OCI-LY7 (cell line): ENCODE measurements at places on chromosomes 16 and 17.

DNA sequence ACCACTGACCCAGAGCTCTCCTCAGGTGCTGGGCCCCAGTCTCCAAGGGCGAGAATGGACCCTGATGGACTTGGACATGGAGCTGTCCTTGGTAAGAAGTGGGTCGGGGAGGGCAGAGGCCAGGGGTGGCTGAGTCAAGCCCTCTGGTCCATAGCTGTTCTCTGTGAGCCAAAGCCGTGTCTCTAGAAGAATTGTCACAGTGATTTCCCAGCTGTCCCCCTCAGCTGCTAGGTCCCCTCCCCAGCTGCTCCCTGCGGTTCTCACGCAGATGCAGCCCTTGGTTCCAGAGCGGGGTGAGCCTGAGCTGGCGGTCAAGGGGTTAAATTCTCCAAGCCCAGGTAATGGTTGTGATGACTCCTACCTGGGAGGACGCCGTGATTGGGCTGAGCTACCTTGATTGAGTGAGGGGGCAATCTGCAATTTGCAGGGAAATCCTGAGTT, 1.3 kb upstream of the NOL3 start:
- no peak for DNase-seq

DNA sequence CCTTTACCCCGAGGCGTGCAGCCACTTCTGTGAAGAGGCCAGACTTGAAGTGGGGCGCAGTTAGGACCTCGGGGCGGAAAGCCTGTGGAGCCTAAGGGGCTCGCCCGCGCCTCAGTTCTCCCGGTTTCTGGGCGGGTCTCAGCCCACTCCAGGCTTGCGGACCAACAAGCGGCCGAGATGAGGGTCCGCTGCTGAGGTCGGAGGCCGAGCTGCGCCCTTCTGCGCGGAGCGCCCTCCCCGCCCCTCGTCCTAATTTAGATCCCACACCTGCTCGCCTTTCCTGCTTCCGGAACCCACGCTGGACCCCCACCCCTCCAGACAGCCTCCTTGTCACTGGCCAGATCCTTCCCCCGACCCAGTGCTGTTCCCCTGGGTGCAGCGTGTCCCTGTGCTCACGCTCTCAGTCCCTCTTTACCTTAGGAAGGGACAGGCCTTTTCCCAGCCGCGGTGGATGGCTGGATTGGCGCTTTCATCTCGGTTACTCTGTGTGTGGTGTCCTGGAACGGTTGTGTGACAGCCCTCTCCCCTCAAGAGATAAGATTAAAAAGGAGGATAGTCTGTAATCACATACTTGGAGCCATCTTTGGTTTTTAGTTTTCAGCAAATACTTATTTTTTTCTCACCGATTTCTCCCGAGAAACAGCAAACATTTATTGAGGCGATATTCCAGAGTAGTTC, 933 bp upstream of the ATXN7L3 start:
- DNase-seq, result peak; percentile 76

DNA sequence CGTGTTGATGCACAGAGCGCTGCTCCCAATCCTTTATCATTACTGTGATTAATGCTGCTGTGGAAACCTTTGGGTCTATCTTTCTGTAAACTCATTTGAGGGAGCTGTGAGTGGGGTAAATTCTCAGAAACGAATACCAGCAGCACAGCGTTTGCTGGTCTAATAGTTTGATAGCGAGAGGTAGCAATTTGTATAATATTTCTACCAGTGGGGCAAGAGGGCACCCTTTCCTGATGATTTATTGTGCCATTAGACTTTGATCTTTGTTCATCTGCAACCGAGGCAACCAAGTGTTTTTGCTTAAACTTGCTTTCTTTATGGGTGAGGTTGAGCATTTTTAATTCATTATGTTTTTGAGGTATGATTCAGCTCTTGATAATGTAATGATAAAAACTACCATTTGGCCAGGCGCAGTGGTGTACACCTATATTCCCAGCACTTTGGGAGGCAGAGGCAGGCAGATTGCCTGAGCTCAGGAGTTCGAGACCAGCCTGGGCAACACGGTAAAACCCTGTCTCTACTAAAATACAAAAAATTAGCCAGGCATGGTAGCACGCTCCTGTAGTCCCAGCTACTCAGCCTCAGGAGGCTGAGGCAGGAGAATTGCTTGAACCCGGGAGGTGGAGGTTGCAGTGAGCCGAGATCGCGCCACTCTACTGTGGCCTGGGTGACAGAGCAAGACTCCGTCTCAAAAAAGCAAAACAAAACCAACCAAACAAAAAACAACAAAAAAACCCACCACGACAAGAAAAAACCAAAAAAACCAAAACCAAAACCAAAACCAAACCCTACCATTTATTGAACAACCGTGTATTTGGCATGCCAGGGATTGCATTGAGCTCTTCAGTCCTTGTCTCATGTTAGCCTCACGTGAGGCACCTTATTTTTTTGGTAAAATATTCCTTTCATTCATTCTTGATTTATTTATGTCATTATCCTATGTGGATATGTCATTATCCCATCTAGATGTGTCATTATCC, 81.5 kb downstream of the PLCG2 start:
- DNase-seq, result no peak

DNA sequence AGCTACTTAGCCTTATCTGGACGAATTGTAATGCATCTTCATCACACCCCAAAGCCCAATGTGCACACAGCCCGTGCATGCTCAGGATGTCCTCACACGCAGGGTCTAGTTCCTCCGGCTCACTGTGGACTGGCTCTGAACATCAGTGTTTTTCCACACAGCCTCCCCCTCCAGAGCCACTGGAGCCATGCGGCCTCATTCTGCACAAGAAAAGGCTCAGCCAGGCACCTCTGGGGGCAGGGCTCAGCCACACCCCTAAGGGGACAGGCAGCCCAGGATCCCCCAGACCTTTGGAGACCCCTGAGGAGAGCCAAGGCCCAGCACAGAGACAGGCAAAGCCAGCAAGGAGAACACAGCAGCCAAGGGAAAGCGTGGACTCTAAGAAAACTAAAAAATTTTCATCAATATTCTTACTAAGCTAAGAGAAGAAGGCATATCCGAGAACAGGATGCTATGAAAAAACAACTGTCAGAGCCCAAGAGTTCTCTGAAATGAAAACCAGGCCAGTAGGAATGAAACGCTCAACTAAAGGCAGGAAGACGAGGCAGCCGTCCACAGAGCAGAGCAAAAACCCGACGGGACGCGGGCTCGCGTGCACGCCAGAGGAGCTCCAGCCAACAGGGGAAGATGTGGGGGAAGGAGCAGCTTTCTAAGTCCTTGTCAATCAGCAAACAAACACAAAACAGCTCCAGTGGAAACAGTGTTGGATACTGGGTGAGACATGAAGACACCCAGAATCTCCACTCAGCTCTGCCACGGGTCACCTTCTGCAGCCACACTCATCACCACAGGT, 34.5 kb downstream of the MAP1LC3B start:
- no peak for DNase-seq

GRCh38 chr16:53597776-53598175, 94.8 kb upstream of the AKTIP start:
- no peak for DNase-seq

DNA sequence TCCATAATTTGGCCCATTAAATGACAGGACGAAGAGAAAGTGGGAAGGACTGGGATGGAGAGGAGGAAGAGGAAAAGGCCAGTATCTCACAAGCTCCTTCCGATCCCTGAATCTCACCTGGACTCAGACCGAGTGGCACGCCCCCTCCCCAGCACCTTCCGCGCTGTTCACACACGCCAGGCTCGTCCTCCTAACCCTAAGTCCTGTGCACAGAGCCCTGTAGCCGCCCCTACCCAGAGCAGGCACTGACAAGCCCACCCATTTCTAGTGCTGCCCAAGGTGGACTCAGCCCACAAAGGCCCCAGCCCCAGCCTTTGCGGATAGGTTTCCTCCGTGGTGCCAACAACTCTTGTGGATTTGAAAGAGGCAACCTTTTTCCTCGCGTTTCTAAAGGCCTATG, 9.2 kb downstream of the HS3ST3B1 start:
- DNase-seq, result no peak

- DNase-seq, result no peak
These were observed 17.3 kb downstream of the CA5A start for GRCh38 chr16:87918866-87919680.

- DNase-seq, result no peak
These were observed 20.1 kb downstream of the PLD6 start for GRCh38 chr17:17186051-17186450.

GRCh38 chr17:1227917-1228780, 42.1 kb upstream of the BHLHA9 start:
- DNase-seq, result peak; percentile 90

DNA sequence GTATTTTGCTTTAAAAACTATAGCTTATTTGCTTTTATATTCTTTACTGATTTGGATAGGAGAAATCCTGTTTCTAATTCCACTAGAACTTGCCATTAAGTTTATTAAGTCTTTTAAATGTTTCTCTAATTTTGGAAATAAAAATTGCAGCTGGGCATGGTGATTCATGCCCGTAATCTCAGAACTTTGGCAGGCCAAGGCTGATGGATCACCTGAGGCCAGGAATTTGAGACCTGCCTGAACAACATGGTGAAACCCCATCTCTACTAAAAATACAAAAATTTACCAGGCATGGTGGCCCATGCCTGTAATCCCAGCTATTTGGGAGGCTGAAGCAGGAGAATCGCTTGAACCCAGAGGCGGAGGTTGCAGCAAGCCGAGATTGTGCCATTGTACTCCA, 30.7 kb downstream of the DNAH17 start:
- DNase-seq, result no peak

DNA sequence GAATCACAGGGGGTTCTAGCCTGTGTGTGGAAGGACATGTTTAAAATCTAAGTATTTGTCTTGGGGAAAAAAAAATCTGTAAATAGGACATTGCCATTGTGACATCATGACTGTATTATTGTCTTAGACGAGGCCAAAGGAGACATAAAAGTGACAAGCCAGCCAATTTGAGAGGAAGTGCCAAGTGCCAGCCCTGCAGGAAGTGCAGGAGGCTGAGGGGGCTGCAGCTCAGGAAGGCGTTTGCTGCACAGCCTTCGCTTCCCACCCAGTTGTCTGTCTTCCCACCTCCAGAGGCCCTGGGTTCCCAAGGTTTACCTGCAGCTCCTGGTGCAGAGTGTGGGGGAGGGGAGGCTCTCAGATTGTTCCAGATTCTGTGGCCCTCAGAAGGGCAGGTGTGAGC, 1.3 kb downstream of the ADCY7 start:
- DNase-seq, result peak; percentile 53

DNA sequence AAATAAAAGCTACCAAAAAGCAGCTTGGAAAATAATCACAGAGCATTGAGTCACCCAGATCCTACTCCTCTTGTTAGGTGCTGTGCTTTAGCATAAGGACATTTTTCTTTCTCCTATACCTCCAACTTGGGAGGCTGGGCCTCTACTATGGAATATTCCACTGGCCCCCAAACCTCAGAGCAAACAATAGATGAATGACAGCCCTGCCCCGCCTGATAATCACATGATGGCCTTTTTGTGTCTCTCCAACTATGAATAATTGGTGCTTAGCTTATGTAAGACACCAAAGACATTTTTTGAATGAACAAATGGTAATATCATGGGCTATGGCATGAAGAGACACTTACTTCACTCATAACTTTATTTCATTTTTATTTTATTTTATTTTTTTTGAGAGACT, 250.2 kb downstream of the GRIN2A start:
- no peak for DNase-seq

DNA sequence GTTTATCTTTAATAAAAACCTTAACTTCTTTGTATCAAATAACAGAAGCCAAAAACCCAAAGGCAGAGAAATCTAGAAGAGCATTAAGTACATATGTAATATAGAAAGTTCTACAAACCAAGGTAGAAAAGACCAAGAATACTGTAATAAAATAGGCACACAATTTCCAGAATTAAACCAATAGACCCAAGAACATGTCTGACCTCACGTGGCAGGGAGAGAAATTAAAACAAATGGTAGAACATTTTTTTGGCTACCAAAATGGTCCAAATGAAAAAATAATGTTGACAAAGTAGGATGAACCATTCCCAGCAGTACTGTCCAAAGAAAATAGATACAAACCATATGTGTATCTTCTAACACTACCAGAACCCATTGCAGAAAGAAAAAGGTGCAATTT, 183.5 kb downstream of the CPPED1 start:
- DNase-seq, result peak; percentile 34

- DNase-seq, result peak; percentile 65
These were observed 107.6 kb downstream of the SPECC1 start for GRCh38 chr17:20116683-20117309.

DNA sequence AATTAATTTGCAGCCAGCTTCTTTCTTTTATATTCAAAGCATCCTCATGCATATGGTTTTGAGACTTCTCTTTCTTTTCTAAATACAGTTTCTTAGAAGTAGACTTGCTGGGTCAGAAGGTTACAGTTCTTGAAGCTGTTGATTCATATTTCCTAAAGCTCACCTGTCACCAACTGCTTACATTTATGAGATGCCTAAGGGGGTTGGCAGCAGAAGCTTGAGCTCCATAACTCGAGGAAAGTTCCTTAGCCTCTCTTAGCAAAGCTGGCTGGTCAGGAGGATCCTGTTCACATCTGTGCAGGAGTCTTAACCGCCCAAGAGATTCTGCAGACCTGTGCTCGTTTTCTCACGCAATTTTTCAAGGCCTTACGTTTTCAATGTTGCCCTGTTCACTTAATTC, 218.8 kb downstream of the SNX29 start:
- no peak for DNase-seq

GRCh38 chr17:67052720-67053437, 8.5 kb downstream of the CACNG1 start:
- no peak for DNase-seq

DNA sequence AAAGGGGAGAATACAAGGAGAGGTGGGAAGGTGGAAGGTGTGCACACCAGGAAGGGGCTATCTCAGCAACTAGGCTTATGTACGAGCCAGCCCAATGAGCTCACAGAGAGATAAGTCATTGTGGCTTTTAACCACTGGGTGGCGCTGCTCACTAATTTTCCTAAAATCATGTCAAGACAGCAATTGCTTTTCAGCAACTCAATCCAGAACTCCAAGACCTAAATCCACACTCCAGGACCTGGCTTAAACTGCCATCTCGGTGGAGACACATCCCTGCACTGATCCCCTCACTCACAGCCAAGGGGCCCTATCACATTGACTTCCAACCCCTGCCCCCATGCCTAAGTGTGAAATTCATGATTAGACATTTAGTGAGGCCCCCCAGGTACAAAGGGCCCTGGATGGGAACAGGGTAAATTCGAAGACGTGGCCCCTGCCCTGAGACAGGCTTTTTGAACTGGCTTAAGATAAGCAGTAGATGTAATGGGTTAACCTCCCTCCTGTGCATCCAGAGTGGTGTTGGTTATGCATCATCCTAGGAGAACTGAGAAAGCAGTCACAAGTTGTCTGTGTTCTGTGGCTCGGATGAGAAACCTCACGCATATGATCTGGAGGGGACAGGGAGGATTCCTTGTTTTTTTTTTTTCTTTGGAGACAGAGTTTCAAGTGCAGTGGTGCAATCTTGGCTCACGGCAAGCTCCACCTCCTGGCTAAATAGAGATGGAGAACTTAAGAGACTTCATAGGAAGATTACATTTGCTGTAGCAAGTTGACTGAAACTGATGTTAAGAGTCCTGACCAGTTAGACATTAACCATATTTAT, 11.5 kb downstream of the CCL16 start:
- DNase-seq, result peak; percentile 77

DNA sequence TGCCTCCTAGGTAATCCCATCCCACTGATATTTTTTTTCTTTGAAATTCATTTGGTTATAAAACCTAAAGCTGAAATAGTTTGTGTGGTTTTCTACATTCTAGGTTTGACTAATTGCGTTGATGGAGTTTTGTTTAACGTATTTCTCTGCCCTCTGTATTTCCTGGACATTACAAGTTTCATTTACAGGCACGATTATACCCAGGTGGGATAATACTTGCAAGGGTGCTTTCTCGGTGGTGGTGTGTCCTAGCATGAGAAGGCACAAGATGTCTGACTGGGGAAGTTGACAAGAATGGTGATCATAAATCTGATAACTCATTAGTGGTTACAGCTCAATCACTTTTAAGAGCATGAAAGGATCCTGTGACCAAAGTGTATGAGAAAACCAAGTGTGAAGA, 45.0 kb downstream of the DYNLRB2 start:
- no peak for DNase-seq
